ENCODE measurements at places on chromosomes 11 and 22.

DNA sequence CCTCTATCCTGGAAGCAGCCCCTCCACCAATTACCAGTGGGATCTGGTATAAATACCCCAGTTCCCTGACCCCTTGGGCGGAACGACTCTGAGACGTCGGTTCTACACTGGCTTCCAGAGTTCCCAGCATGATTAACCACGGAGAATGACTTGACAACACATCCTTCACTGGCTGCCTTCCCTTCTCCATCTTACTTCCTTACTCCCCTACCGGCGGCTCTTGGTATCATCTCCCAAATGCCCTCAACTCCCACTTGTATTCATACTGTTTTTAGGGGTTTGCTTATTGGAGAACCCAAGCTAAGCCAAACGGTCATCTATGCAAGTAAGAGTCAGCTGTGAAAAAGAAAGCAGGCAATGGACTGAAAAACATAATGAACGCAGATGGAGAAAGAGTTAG, 56.1 kb downstream of the APOL3 start:
- DNase-seq: no peak

DNA sequence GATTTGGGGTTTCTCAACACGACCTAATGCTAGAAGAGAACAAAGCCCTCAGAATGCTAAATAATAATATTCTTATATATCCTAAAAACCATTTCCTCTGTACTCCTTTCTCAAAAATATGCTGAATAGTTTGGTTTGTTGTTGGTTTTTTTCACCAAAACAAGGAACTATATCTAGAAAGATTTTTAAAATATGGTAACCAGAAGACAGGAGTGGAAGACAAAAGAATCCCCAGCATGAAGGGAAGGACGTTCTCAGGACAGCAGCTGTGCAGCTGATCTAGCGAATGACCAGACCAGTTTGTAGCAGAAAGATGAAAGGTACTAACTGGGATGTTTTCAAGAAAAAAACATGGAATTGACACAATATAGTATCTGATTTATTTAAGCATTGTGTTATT, 19.3 kb downstream of the FEZ1 start:
- DNase-seq: no peak

GRCh38 chr22:39567135-39567946, 3.2 kb upstream of the CACNA1I start:
- DNase-seq: no peak

DNA sequence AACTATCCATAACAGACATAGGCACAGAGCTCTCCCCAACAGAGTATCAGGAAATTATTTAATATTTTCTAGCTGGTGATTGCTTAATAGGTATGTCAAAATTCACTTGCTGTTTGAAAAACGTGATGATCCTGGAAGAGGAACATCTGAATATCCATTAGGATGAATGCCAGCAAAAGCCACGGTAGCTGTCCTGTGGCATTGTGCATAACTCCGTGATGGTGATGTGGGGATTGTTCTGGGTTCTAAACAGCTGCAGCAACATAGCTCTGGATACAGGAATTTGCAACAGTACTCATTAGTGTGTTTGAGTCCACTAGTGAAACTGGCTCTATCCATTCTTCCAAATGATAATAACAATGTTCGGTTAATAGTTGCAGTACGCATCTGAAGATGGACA, 78.8 kb downstream of the C11orf65 start:
- DNase-seq: no peak

DNA sequence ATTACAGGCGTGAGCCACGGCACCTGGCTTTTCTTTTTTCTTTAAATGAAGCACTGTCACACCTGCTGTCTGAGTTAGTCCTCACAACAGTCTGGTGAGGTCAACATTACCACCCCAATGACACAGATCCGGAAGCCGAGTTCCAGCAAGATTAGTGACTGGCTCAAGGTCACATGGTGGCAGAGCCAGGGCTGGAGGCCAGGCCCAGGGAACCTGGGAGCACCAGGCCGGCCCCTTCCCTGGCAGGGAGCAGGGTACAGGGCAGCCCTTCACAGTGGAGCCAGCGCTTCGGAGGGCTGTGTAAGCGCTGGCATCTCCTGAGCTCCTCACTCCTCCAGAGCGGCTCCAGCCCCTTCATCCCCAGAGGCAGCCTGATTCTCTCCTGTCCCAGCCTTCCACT, 118.7 kb downstream of the ST3GAL4 start:
- DNase-seq: no peak

All from stimulated activated CD8-positive, alpha-beta memory T cell treated with anti-CD3 and anti-CD28 coated beads, Interleukin-4, amount 100 ng/mL, for 1 hour (primary cell).